ENCODE measurements at places on chromosomes 12 and 14.

- DNase-seq: no peak
These were observed 2.1 kb downstream of the RNASE13 start for GRCh38 chr14:21032326-21033132.

GRCh38 chr12:26193539-26193938, 1.8 kb upstream of the SSPN start:
- DNase-seq: no peak

DNA sequence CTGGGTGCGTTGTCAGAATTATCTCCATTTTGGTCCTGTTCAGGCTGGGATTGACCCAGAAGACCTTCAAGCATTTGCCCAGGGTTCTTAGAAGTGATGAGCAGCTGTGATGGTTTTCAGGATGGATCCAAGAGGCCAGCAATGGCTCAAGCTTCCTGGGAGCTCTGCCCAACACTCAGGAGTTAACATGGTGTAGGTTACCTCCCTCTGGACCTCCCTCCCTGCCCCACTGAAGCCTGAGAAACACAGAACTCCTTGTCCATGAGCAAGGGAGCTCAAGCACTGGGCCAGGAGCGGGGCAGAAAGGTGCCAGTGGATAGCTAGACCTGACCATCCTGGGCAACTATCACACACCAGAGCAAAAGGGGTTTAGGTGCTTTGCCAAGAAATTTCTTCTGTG, 148.4 kb upstream of the FKBP4 start:
- no peak for DNase-seq

GRCh38 chr12:111430433-111431353, 25.0 kb downstream of the SH2B3 start:
- DNase-seq: peak; percentile 68

GRCh38 chr14:66680216-66680615, 172.3 kb downstream of the GPHN start:
- no peak for DNase-seq

- no peak for DNase-seq
These were observed 28.4 kb upstream of the ATP2B1 start for GRCh38 chr12:89736995-89737394.

- DNase-seq: peak; percentile 62
These were observed 1.8 kb downstream of the VSX2 start for GRCh38 chr14:74240794-74241651.

DNA sequence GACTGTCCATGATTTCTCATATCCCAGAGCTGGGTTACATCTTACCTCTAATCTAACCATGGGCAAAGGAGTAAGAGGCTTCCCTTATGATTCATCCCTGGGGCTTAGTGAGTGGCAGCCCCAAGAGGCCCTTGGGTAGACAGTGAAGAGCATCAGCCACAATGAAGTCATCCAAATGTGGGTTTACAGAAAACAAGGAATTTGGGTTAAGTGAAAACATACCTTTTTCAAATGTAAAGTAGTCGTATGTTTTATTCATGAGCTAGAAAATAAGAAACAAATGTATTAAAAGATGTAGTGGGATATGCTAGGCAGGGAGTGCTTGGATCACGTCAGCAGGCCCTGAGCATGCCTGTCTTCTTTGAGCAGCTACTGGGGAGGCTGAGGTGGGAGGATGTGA, 54.0 kb upstream of the ELK3 start:
- DNase-seq: no peak

GRCh38 chr12:96824074-96824837, 82.8 kb upstream of the NEDD1 start:
- no peak for DNase-seq

DNA sequence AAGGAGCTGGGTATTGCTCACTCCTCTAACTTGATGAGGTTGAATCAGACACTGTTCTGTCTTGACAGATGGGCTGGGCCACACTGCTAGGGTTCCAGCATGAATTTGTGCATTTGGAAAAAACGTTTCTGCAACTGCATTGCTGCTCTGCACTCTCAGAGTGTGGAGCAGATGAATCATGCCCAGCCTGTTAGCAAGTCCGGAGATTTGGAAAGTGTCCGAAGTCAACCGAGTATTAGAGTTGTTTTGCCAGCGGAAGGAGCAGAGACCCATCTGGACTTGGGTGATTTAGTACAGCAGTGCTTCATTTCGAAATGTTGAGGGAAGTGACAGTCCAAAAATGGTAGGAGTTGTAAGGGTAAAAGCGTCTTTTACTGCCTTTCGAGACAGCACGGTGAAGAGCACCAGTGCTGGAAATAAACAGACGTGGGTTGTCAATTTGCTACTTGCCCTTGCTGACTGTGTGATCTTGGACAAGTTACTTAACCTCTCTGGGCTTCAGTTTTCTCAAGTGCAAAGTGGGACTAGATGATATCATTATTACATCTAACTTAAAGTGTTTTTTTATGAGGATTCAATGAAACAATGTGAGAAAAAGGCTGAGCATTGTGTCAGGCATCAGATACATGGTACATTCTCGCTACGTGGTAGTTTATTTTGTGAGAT, 139.5 kb downstream of the CHST11 start:
- no peak for DNase-seq

DNA sequence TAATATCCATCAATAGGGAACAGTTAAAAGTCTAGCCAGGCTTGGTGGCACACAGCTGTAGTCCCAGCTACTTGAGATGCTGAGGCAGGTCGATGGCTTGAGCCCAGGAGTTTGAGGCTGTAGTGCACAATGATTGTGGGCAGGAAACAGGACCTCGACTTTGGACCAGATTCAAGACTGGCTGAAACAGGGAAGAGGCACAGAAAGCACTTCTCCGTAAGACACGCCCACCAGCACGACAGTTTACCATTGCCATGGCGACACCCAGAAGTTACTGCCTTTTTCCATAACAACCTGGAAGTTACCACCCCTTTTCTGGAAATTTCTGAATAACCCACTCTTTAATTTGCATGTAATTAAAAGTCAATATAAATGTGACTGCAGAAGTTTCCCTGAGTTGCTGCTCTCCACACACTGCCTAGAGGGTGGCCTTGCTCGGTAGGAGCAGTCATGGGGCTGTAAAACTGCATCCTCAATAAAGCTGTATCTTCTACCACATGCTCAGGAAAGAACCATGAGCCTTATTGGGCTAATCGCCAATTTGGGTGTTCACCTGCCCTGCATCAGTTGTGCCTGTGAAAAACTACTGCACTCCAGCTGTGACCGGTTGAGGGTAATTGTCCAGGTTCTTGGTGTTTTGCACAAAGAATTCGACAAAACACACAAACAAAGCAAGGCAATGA, 4.6 kb upstream of the LRRC23 start:
- no peak for DNase-seq

GRCh38 chr12:82862876-82863649, 176.4 kb downstream of the TMTC2 start:
- no peak for DNase-seq

GRCh38 chr12:93415723-93416464, 25.9 kb downstream of the UBE2N start:
- DNase-seq: peak; percentile 19

- DNase-seq: no peak
These were observed 20.0 kb downstream of the NT5DC3 start for GRCh38 chr12:103820881-103821489.

DNA sequence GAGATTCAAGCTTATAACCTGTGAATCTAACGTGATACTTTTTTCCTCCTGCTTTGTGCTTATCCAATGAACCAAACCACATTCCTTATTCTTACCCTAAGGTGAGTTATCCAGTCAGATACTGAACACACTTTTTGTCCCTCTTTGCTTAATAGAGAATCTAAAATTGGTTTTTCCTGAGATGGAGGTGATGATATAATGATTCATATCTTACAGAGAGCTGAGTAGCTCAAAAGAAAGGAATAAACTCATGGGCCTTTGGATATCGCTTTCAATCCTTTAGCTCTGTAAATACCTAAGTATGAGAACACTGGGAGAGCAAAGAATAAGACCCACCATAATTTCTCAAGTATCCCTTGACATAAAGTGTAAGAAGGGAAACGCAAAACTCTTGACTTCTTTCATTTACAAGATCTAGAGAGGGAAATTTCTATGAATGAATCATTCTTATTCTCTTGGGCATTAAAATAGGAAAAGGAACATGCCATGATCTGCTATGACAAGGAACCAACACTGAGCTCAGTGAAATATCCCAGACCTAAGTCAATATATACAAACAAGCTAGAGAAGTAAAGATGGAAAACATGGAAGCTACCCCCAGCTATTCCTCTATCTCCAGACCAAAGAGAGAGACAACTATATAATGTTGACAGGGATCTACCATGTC, 81.8 kb upstream of the STAC3 start:
- DNase-seq: no peak

GRCh38 chr14:61406675-61407074, 85.3 kb downstream of the PRKCH start:
- DNase-seq: no peak

DNA sequence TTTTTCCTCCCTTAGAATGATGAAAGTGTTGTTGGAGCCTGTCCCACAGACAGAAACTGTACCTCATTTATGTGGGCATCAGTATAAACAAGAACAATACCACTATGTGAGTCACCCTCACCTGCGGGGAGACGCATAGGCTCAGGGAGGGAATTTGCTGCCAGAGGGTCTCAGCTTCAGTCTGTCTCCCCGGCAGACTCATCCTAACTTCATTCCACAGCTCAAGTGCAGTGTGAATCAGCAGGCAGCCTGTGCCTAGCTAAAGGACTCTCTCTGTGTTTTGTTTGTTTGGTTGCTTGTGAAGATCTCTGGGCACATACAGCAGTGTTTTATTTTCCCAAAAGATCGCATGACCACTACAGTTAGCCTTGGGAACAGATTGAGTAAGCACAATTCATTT, 98.9 kb downstream of the PRKCH start:
- no peak for DNase-seq

DNA sequence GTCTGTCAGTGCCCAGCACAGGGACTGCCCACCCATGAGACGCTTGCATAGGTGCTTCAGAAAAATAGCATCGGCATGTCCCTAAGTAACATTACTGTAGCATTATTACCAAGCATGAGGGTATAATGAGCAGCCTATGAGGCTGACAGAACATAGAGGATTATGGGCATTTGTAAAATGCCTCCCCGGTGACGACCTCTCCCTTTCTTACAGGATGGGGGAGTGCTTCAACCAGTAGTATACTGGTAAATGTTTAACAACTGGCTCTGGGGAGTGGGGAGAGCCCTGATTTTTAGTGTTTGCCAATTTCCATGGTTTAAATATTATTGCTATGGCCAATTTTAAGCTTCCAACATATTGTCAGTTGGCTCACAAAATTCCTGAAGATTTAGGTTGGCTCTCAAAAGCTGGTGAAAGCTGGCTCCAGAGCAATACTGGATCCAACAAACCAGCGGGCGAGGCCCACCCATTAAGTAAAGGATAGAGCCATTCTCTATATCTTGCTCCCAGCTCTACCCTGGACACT, 104.5 kb downstream of the ETNK1 start:
- DNase-seq: no peak

- no peak for DNase-seq
These were observed 12.4 kb upstream of the SNAPC1 start for GRCh38 chr14:61749867-61750266.

DNA sequence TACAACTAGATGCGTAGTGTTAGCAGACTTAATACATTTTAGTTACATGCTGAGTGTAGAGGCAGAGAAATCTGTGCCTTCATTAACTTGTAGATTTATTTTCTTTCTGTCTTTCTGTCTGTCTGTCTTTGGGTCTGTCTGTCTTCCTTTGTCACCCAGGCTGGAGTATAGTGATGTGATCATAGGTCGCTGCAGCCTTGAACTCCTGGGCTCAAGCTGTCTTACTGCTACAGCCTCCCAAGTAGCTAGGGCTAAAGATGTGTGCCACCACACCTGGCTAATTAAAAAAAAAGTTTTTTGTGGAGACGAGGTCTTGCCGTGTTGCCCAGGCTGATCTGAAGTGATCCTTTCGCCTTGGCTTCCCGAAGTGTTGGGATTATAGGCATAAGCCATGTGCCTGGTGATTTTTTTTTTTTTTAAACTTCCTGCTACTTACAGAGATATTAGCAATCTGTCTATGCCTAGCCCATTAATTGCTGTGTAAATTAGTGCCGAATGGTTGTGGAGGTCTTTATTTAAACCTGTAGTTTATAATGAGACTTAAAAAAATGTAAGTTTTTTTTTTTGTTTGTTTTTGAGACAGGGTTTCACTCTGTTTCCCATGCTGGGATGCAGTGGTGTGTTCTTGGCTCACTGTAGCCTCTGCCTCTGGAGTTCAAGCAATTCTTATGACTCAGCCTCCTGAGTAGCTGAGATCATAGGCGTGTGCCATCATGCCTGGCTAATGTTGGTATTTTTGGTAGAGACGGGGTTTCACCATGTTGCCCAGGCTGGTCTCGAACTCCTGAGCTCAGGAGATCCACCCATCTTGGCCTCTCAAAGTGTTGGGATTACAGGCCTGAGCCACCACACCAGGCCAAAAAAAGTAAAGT, 22.8 kb downstream of the ERC1 start:
- no peak for DNase-seq

Measured in GM20000 (cell line).